ENCODE measurements at places on chromosomes 13 and 19.

- no peak for DNase-seq
Measured at GRCh38 chr13:46402178-46402577, 15.1 kb upstream of the RUBCNL start.

GRCh38 chr19:48182434-48182833, 12.0 kb downstream of the ZSWIM9 start:
- DNase-seq = no peak

GRCh38 chr13:96238241-96238640, 148.3 kb downstream of the HS6ST3 start:
- no peak for DNase-seq

DNA sequence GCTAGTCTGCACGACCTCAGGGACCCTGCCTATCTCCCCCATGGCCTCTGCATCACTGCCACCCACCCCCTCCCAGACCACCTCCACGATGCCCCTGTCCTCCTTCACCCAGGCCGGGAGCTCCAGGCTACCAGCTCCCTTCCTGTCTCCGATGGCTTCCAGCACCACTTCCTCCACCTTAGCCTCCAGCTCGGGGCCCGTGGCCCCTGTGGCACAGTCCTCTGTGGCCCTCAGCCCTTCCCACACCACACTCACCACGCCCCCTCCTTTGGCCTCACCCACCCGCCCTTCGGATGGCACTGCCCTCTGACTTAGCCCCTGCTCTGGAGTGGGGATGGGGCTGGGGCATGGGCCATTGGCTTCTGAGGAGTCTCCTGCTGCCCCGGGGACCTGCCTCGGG, 7.2 kb downstream of the PALM3 start:
- no peak for DNase-seq

DNA sequence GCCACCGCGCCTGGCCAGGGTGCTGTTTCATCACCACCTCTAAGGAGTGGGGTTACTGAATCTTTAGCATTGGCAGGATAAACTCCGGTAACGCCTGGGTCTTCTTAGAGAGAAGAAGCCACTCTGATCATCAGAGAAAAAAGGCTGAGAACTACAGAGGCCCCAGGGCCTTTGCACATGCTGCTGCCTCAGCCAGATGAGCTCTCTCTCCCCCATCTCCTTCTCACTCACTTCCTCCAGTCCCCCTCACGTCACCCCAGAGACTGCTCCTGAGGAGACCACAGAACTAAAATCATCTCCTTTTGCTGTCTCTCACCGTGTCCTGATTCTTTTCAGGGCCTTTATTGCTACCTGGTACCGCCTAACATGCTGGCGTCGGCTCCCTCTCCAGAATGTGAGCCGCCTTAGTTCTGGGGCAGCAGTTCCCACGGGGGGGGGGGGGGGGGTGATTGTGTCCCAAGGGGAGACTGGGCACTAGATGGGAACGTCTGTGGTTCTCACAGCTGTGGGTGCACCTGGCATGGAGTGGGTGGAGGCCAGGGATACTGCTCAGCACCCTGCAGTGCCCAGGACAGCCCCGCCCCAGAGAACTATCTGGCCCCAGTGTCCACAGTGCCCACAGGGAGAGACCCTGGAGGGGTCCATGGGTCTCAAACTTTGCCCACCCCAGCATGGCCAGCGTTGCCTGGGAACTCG, 5.1 kb upstream of the DIRAS1 start:
- DNase-seq = no peak
